ENCODE measurements at places on chromosomes 2 and 18. TPM values are rescaled to one million over a fixed set of nuclear protein-coding genes. Genes with fewer than 3 reads are reported as not detected.

- DNase-seq: no peak
Observed at GRCh38 chr2:68369337-68369734, 4.3 kb downstream of the PLEK start.

- DNase-seq: peak; percentile 38
Observed at GRCh38 chr2:21317131-21317530, 193.4 kb downstream of the TDRD15 start.

RNU2-63P gene
- polyA plus RNA-seq: not detected

- DNase-seq: peak; percentile 30
Observed at GRCh38 chr18:615773-616172, 19.0 kb downstream of the CLUL1 start.

DNA sequence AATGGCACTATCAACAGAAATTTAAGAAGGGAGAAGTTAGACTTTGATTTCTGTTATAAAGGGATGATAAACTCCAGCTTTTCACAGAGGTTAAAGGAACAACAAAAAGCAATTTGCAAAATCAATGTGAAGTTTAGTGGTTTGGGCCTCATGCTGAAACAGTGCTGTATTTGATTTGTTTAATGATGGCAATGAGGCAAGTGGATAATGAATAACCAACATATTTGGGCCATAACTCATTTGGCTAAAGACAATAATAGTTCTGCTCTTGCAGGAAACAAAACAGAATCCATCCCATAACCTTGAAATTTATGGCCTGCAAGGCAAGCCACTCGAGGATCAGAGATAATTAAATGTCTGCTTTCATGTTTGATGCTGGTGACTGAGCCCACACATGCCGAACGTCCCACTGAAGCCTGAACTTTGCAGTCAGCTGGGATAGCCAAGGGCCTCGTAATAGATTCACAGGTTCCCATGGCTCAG lies 56.5 kb downstream of the TPGS2 start:
- DNase-seq: peak; percentile 45

PCARE gene
- polyA plus RNA-seq: not detected

DNA sequence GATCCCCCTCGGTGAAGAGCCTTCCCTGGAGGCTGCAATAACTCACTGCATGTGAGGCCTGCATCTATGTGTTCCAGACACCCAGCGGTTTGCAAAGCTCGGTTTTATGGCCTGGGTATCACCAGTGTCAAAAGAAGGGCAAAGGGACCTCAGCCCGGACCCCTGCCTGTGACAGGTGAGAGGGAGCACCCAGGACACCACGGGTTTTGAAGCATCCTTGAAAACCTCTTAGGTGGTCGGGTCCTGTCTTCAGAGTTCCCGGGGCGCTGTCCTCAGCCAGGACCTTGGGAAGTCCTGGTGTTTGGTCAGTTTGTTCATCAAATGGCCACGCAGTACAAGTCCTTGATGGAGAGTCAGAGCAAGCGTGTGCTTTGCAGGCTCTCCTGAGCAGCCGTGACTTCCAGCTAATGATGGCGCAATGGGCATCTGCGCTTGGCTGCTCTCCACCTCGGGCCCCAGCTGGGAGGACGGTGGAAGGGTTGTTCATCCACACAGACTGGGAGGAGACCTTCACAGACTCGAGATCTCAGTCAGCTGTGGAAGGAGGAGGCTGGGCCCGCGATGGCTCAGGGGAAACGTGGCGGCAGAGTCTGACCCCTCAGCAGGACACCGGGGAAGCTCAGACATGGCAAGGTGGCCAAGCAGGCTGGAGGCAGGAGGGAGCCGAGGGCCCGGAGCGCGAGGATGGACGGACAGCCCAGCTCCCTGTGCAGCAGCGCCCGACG lies 113.1 kb upstream of the GPC1 start:
- peak; percentile 23 for DNase-seq

Data from GM23248 (cell line).